Aorta (tissue), 5 donors: ENCODE measurements at places on chromosomes 5 and 9. TPM values are rescaled to one million over a fixed set of nuclear protein-coding genes. Genes with fewer than 3 reads are reported as not detected.

ABO gene
- total RNA-seq, result 3.3 TPM

OLFM1 gene
- total RNA-seq, result 63.0 TPM

SPOCK1 gene
- 67.8 TPM for total RNA-seq

COL23A1 gene
- 1.5 TPM for total RNA-seq

LPAR1 gene
- 97.7 TPM for total RNA-seq

SLC6A7 gene
- not detected for total RNA-seq

IFT74 gene
- total RNA-seq, result 7.5 TPM

BTNL3 gene
- total RNA-seq, result not detected

TNFSF15 gene
- 0.81 TPM for total RNA-seq

PCA3 gene
- total RNA-seq, result 0.81 TPM

DNA sequence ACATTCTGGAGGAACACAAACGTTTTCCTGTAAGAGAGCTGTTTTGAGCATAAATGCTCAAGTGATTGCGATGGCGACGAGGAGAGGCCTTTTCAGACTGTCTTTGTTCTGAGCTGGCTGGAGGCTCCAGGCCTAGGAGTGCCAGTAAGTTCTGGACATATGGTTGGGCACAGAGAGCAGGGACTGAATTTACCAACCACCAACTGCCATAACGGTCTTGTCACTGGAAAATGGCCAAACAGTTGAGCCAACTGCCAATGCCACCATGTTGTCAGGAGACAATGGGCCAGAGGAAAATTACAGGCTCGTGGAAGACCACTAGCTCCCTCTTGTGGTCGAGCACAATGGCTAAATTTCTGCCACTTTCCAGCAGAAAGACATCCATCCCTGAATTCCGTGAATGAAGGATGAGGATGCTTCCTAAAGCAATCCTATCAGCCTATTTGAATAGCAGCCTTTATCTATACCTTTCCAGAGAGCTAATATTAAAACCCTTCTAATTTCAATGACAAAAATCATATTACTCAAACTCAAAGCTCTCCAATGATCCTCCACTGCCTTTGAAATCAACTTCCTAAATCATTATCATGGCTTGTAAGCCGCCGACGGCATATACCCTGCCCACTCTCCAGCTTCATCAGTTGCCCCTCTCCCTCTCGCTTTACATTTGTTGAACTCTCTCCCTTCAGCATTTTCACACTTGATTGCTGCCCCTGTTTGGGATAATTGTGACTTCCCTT, 66.9 kb upstream of the GLIS3 start:
- H3K4me1 ChIP-seq, result no peaks in the 10 kb centered on the region
- DNase-seq, result no peak
- H3K4me3 ChIP-seq, result no peak overlapping the region
- no peaks in the 10 kb centered on the region for H3K36me3 ChIP-seq
- no peak overlapping the region for H3K27ac ChIP-seq

GRCh38 chr9:133572821-133573361, 36.3 kb downstream of the FAM163B start:
- DNase-seq, result peak; percentile 91
- H3K4me1 ChIP-seq, result no peaks in the 10 kb centered on the region
- H3K27me3 ChIP-seq, result no peaks in the 10 kb centered on the region

DNA sequence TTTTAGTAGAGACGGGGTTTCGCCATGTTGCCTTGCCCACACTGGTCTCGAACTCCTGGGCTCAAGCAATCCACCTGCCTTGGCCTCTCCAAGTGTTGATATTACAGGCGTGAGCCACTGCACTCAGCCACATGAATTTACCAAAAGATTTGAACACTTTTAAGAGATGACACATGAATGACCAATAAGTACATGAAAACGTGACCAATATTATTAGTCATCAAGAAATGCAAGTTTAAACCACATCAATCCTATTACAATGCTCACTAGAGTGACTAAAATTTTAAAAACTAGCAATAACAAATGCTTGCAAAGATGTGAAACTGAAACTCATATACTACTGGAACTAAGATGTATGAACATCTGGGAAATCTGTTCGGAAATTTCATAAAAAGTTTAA, 54.3 kb downstream of the NR6A1 start:
- H3K27ac ChIP-seq, result no peak overlapping the region
- H3K36me3 ChIP-seq, result no peaks in the 10 kb centered on the region
- no peak overlapping the region for H3K4me3 ChIP-seq
- no peak for DNase-seq

DNA sequence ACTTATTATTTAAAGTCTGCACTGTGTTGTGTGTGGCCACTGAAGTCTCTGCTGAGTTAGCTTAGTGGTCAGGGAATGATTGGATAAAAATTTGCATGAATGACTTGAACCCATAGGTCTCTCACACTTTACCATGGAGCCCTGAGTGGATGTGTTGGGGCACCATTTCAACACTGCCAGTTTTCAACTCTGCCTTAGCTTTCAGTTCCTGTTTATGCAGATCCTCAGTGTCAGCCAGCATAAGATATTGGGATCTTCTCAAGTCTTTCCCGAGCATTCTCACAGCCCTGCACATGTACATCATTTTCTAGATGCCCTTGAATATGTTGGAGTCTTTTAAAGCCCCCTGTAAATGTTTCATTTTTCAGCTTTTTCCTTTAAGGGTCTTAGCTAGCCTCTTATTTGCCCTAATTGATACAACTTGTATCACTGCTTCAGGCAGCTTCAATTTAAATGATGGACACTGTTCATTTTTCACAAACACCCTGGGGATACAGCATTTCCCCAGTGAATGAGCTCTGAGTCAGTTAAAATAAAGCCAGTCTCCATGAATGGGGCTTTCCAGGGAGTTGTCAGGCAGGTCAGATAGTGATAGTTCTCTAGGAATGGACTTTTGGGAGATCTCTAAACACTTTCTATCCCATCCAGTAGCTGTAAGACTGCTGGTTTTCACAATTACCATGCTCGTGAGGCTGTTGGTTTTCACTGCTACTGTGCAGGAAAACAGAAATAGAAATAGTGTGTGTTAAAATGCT, 211.9 kb upstream of the PAPPA start:
- H3K27me3 ChIP-seq, result no peaks in the 10 kb centered on the region
- peaks cover 6% of the 10 kb centered on the region for H3K4me1 ChIP-seq
- H3K4me3 ChIP-seq, result no peak overlapping the region
